Activated effector memory CD4-positive, alpha-beta T cell treated with Interleukin-2 at 50 U/mL for 16 hours (primary cell): ENCODE measurements at places on chromosomes 1 and 21.

- no peak for DNase-seq
Measured at GRCh38 chr1:210250665-210250997, 18.0 kb downstream of the SERTAD4 start.

DNA sequence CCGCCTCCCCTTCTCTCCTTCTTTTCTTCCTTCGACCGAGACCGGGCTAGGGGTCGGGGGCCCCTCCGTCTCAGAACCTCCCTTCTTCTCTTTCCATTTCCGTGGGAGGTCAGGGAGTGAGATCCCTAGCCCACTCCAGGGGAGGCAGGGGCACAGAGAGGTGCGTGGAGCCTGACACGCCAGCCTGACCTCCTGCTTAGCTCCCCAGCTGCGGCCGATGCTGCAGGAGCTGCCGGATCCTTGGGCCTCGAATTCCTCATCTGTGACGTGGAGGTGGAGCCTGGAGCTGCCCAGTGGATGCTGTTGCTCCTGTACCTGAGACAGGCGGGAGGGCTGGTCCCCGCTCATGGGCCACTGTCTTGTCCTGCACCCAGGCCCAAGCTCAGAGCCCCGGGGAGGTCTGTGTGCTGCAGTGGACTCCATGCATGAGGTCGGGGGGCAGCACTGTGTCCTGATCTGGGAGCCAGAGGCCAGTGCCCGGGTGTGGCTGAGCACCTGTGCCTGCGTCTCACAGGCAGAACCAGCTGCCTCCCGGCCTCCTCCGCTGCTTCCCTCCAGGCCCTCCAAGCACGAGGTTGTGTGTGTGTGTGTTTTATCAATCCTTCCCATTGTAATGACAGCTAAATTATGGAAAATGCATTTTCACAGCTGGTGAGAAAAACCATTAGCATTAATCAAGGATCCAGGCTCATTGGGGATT lies 55.3 kb upstream of the TTC34 start:
- no peak for DNase-seq

GRCh38 chr1:24795236-24795635 lies 50.0 kb downstream of the CLIC4 start:
- no peak for DNase-seq

DNA sequence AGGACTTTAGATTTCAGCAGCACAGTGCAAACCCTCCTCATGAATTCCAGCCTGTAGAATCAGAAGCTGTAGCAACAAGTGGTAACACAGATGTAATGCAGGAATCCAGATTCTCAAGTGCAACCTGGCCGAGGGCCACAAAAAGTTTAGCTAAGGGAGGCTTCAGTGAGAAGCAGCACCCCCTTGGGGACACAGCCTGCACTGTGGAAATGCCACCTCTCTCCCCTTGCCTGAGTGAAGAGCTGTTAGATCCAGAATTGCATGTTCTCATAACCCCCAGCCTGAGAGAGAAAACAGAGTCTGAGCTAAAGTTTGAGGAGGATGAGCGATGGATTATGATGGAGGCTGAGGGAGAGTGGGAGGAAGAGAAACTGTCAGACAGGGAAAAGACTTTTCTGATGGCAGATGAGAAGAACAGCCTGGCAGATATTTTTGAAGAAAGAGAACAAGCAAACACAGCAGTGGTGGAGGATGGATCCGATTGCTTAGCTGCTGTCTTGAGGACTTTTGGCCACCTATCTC lies 80.5 kb upstream of the BMP8A start:
- peak; percentile 46 for DNase-seq

GRCh38 chr1:211033921-211034525 lies 99.9 kb downstream of the KCNH1 start:
- DNase-seq, result no peak

- DNase-seq, result no peak
Measured at GRCh38 chr1:241235256-241235897, 121.6 kb downstream of the RGS7 start.

- no peak for DNase-seq
Measured at GRCh38 chr1:160197231-160197630, 6.9 kb downstream of the CASQ1 start.

DNA sequence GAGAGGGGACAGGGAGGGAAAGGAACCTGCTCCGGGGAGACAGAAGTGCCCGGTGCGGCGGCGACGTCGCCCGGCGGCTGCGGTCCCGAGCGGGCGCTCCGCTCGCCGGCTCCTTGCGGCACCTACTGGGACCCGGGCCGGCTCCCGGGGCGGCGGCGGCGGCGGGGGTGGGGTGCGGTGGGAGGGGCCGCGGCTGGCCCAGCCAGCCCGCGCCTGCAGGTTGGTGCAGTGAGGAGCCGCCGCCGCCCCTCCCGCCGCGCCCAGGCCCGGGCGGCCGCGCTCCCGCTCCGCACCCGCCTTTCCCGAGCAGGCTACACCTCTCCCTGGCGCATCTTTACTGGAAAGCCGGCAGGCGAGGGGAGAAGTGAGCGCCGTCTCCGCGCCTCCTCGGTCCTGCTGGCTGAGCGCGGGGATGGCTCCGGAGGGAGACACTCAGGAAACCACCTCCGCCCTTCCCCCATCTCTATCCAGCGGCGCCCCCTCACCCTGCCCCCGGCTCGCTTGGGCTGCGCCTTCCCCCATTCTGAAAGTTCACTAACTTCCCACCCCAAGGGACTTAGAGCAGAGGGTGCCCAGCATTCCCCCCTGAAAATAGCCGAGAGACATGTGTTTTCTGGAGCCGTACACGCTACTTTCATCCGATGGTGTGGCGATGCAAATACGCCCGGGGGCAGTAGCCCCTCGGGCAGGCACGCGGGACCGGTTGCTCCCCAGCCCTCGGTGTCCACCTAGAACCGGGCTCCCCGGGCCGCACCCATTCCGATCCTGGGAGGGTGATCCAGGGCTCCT lies at the start of gene PLD5:
Gene PLD5, minus strand, starts transcription at position 127 of the 789 bp plus-strand sequence.
- DNase-seq, result no peak

DNA sequence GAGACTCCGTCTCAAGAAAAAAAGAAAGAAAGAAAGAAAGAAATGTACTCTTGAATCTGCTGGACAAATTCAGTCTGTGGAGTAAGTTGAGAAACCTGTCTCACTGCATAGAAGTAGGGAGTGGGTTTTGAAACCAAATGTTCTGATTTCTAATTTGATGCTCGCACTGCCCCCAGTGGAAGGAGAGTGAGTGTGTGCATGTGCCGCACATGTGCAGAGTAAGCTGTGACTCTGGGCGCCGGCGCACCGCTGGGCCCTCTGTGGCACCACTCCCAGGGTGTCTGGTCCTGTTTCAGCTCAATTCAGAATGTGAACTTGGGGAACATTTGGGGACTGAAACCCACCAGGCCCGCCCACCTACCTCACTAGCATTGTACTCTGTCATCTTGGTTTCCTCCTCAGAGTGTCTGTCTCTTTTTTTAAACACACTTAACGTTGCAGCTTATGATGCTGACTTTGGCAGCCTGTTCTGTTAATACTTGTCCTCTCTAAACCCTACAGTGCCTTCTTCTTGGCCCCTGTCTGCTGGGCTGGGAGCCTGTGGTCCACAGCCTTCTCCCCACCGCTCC lies 104.6 kb downstream of the CACNA1E start:
- no peak for DNase-seq

GRCh38 chr1:205261946-205262691 lies 34.4 kb downstream of the TMCC2 start:
- DNase-seq, result no peak

DNA sequence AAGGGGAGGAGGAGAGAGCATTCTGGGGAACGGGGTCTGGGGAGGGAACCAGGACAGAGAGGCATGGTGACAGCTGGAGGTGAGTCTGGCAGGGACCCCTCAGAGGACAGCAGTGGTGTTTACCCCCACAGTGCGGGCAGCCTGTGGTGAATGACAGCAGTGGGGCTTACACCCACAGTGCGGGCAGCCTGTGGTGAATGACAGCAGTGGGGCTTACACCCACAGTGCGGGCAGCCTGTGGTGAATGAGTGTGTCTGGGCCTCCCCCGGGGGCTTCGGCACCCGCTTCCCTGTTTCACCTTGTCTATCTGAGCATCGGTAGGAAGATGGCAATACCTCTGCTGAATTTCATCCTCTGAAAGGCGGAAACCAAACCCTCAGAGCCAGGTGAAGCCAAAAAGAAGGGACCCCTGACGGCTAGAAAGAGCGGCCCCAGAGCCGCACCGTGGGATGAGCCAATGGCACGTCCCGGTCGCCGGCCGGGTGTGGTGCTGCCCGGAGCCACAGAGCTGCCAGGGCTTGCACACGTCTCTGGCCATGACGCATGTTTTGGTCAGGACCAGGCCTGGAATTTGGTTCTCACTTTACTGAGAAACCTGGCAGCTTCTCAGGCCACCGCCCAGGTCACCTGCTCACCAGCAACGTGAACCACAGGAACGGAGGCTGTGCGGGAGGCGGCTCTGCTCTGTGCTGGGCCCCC lies 54.1 kb downstream of the SIK1 start:
- DNase-seq, result no peak

DNA sequence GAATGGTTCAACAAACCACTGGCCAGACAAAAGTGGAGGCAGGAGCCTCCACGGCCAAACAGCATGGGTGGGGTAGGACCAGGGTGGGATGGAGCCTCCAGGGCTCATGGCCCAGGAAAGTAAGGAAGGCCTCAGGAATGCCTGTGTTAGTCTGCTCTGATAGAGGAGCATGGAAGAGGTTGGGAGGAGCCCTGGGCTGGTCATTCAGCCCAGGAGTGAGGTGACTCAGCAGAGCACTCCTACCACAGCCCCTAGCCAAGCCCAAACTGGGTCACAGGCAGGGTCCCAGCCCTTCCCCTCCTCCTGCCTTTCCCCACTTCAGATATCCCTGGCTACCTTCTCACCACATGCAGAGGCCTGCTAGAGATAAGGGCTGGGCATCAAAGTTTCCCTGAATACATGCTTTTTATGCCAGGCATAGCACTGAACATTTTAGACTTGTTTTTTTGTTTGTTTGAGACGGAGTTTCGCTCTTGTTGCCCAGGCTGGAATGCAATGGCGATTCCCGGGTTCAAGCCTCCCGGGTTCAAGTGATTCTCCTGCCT lies 3.1 kb upstream of the SHISA4 start:
- DNase-seq, result no peak

GRCh38 chr1:216827251-216827650 lies 104.0 kb upstream of the ESRRG start:
- no peak for DNase-seq

DNA sequence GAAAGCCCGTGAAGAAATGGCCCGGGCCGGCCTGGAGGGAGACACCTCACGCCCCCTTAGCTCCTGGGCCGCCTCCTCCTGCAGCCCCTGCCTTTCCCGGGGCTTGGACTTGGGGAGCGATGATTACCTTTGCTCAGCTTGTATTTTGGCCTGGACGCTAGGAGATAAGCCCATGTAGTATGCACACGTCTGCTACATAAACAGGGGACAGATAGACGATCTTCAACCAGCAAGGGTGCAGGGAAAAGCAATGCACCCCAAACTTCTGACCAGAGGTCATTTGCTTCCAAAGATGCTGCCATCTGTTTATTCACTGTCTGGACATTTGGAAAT lies 936 bp downstream of the TP73 start:
- DNase-seq, result no peak

- DNase-seq, result no peak
Measured at GRCh38 chr1:82343381-82343780, 542.6 kb downstream of the ADGRL2 start.

GRCh38 chr1:236020359-236021219 lies 44.3 kb downstream of the NID1 start:
- no peak for DNase-seq

GRCh38 chr1:57845041-57845440 lies 421.2 kb upstream of the DAB1 start:
- DNase-seq, result no peak

DNA sequence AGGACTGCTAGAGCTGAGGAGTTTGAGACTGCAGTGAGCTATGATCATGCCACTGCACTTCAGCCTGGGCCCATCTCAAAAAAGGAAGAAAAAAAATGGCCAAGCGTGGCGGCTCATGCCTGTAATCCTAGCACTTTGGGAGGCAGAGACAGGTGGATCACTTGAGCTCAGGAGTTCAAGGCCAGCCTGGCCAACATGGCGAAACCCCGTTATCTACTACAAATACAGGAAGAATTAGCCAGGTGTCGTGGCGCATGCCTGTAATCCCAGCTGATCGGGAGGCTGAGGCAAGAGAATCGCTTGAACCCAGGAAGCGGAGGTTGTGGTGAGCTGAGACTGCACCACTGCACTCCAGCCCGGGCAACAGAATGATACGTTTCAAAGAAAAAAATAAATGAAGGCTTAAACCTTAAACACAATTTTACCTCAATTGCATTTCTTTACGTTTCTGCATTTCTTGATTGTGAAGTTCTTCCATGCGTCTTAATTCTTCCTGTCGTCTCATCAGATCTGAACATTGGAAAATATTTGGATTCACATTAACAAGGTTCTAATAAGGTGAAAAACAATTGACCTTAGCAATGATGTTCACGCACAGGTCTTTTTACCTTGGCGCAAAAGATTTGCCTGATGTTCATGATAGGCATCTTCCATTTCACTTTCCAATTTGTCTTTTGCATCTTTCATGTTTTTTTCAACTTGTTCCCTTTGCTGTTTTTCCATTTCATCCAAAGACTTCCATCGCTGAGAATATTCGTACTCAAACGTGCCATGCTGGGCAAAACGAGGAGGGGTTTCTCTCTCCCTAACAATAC lies 4.2 kb downstream of the SFPQ start:
- no peak for DNase-seq

DNA sequence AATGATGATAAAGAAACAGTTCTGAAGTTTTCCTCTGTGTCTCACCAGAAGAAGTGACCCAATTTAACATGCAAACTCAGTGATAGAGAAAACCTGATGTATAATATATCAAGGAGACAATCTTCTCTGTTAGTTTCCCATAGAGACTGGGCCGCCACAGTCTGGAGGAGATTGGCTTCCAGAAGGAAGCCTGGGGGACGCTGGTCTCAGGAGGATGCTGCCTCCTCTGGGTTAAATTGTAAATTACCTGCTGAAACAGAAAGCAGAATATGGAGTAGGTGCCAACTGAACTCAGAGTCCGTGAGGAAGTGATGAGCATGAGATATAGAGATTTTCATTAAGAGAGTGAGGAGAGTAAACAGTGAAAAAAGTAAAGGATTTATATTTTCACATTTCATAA lies 15.8 kb downstream of the OR14I1 start:
- DNase-seq, result no peak

GRCh38 chr1:158113759-158114127 lies 67.0 kb upstream of the CD1D start:
- no peak for DNase-seq

GRCh38 chr21:17085707-17086106 lies 427.1 kb upstream of the CXADR start:
- DNase-seq, result no peak

- no peak for DNase-seq
Measured at GRCh38 chr1:245549996-245550719, 395.4 kb downstream of the KIF26B start.

- no peak for DNase-seq
Measured at GRCh38 chr1:65166572-65167305, 18.7 kb downstream of the AK4 start.

- no peak for DNase-seq
Measured at GRCh38 chr1:183512450-183512849, 40.2 kb downstream of the SMG7 start.

GRCh38 chr1:94832446-94832845 lies 12.3 kb downstream of the SLC44A3 start:
- no peak for DNase-seq

GRCh38 chr1:47181095-47181954 lies 8.5 kb downstream of the PDZK1IP1 start:
- DNase-seq, result no peak
